ENCODE measurements at places on chromosomes 2 and 18.

- no peak for DNase-seq
These were observed 151.7 kb upstream of the ZNF521 start for GRCh38 chr18:25503567-25504081.

- DNase-seq = no peak
These were observed 32.6 kb downstream of the ABCA12 start for GRCh38 chr2:215105607-215106354.

- peak; percentile 28 for DNase-seq
These were observed 597 bp downstream of the RNF103 start for GRCh38 chr2:86623043-86623493.

- DNase-seq = no peak
These were observed 9.7 kb downstream of the ERMN start for GRCh38 chr2:157315901-157316300.

GRCh38 chr2:191522478-191523120 lies 155.3 kb upstream of the NABP1 start:
- no peak for DNase-seq

GRCh38 chr2:112065486-112065885 lies 10.4 kb downstream of the TMEM87B start:
- DNase-seq = no peak
